MV-4-11 (cell line): ENCODE measurements at places on chromosomes 6 and 20.

- peak; percentile 94 for DNase-seq
Measured at GRCh38 chr20:11651138-11651537, 266.6 kb upstream of the BTBD3 start.

DNA sequence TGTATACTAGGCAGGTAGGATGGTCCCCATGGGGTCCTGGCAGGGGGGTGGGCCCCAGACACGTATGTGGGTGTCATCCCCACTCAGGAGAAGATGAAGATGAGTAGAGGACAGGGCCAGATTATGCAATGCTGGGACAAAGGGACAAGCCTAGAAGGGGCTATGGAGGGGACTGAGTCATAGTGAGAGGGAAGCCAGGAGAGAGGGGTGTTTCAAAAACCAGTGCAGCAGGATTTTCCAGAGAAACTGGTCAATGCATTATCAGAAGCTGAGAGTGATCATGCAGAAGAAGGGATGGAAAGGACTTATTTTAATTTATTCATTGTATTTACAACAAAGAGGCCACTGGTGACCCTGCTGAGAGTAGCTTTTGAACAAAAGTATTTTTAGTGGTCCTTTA is 74.0 kb downstream of the PPP1R3G start:
- DNase-seq, result no peak

DNA sequence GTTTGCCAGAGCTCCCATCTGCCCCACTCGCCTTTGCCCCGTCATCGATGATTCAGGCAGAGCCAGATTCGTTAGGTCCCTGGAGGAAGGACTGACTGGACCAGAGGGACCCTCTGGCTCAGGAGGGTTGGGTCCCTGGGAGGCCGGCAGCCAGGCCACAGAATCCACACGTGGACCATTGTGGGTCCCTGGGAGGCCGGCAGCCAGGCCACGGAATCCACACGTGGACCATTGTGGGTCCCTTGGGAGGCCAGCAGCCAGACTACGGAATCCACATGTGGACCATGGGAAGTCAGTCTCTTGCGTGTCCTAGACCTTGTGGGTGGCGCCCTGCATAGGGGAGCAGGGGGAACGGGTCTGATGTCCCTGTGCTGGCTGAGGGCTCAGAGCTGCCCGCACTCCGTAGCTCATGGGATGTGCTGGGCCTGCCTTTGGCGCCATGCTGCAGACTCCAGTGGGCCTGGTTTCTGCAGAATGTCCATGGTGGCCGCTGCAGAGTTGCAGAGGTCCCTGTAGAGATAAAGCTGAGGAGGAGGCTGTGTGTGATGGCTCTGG is 23.5 kb downstream of the UCKL1 start:
- no peak for DNase-seq

DNA sequence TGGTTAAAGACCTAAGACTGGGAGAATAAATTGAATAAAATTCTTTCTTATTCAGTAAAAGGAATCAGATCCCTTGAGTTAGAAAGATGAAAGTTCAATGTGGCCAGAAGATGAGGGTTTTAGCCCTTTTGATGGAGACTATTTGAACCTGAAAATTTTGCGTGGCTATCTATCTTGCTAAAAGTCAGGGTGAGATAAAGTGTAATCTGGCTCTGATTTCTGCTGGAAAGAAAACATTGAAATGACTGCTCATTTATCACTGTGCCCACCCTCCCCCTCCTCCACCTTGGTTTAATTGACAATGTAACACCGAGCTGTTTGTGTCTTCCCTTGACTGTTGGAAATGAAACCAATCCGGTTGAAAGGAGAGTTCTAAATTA is 32.9 kb upstream of the TCF21 start:
- DNase-seq, result no peak

DNA sequence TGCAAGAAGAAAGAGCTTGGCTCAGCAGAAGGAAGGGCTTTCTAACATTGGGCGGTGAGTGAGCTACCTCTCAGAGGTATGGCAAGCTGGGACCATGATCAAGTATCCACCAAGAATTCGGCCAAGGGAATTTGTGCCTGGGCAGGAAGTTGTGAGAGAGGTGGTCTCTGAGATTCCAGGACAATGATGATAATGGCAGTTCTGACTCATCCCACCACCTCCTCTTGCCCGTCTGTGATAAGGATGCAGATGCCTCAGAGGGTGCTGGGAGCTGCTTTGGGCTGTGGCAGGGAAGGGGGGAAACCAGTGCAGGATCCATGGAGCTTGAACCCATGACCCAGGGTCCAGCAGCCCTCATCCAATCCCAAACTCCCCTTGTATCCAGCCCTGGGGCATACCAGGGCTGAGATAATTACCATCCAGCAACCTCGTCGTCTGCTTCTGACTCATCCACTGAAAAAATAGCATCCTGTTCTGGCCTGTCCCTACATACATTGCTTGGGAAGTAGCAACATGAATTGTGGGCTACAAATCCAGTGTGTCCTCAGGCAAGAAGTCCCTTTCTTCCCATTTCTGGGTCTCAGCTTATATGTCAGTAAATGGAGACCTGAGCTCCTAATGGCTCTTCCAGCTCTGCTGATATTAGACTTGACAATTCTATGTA is 5.9 kb downstream of the TGM6 start:
- no peak for DNase-seq

- DNase-seq, result no peak
Measured at GRCh38 chr6:44229376-44230033, 6.1 kb downstream of the SLC29A1 start.

DNA sequence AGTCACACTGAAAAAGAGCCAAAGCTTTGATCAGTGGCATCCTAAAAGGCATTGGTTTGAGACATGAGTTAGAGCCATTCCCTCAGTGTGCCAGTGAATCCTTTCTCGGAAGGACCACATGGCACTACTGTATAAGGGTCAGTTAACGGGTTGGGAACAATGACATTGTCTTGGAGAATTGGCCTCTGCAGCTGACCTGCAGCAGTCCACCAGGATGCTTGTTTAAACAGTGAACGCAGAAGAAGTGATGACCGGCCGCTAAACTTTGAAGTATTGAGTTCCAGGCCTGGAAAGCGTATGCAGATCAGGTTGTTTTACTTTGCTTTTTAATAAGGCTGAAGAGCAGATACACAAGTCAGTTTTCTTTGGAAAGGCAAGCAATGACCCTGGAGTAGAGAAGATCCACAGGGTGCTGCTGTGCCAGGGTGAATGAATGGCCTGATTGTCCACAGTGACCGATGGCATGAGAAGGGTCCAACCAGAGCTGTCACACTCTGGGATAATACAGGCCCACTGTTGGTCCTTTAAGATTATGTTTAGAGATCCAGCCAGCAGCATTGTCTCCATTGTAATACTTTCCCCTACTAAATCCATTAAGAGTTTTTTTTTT is 57.8 kb downstream of the GMPR start:
- no peak for DNase-seq

GRCh38 chr6:166650824-166651807 is 24.1 kb upstream of the RPS6KA2 start:
- no peak for DNase-seq

DNA sequence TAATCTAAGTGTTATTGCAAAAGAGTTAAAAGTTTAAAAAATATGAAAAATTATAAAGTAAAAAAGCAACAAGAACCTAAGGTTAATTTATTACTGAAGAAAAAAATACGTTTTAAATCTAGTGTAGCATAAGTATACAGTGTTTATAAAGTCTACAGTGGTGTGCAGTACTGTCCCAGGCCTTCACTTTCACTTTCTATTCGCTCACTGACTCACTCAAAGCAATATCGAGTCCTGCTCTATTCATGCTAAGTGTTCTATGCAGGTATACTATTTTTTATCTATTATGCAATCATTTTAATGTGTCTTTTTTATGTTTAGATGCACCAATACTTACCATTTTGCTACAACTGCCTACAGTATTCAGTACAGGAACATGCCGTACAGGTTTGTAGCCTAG is 113.0 kb downstream of the MANEA start:
- no peak for DNase-seq

- peak; percentile 17 for DNase-seq
Measured at GRCh38 chr6:37525460-37526357, 26.0 kb upstream of the CCDC167 start.

- DNase-seq, result no peak
Measured at GRCh38 chr20:63191400-63191799, 24.5 kb downstream of the YTHDF1 start.

GRCh38 chr6:13267142-13267651 is 61.1 kb downstream of the TBC1D7 start:
- DNase-seq, result peak; percentile 41

- DNase-seq, result peak; percentile 78
Measured at GRCh38 chr6:87922947-87923330, 124.7 kb upstream of the SPACA1 start.

DNA sequence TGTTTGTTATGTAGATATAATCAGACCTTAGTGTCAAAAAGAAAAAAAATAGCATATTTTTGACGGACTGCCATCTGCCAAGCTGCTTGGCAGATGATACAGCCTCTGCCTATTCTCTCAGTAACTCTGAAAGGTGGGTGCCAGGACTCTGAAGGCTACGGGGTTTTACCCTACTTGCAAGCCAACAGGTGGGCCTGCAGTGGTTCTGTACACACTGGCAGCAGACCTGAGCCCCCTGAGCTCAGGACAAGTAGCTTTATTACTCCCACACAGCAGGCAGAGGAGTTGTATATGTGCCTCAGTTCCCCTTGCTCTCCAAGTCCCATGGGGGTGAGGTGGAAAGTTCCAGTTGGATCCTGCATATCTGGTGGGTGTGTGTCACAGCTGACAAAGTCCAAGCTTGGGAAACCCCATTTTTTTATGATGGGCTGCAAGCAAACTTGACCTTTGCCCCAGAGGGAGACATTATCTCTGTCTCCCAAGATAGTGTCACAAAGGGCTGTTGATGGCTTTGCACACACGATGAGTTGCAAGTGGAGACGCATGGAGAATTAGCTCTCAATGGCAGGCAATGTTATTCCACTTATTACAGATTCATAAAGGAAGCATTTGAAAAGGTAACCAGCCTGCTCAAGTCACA is 20.5 kb upstream of the AFDN start:
- DNase-seq, result no peak

- DNase-seq, result no peak
Measured at GRCh38 chr20:17750722-17751045, 50.9 kb downstream of the BANF2 start.
